ENCODE measurements at places on chromosomes 5 and 9. TPM values are rescaled to one million over a fixed set of nuclear protein-coding genes. Genes with fewer than 3 reads are reported as not detected.

SOX30 gene
- not detected for total RNA-seq

CMBL gene
- total RNA-seq: 0.68 TPM

HTR1A gene
- not detected for total RNA-seq

GABRA6 gene
- not detected for total RNA-seq

ACTBL2 gene
- total RNA-seq: not detected

PCDHGA7 gene
- total RNA-seq: under 0.01 TPM

MOB3B gene
- total RNA-seq: 0.68 TPM

FSTL4 gene
- 0.34 TPM for total RNA-seq

PCDHA1 gene
- total RNA-seq: under 0.01 TPM

GPR150 gene
- 0.21 TPM for total RNA-seq

All from nasal cavity respiratory epithelium epithelial cell of viscerocranial mucosa (primary cell).